A172 (cell line): ENCODE measurements at places on chromosomes 12 and 14. TPM values are rescaled to one million over a fixed set of nuclear protein-coding genes. Genes with fewer than 3 reads are reported as not detected.

- DNase-seq, result peak; percentile 22
These were observed 34.1 kb upstream of the FAM181A start for GRCh38 chr14:93892923-93893558.

DNA sequence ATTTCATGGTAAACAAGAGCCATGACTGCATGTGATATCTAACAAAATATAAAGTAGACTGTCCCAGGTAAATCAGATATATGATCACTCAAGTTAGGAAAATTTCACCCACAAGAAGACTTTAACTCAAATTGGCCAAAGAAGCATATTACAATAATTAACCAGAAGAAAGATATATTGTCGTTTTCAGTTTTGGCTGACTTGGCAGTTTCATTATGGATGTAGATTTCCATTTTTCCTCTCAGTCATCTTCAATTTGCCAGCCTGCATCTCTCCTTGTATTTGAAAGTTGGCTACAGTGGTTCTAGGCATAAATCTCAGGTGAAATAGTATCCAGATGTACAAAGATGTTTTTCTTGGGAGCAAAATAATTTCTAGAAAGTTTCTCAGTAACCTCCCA, 761.6 kb downstream of the LRFN5 start:
- DNase-seq, result no peak

DNA sequence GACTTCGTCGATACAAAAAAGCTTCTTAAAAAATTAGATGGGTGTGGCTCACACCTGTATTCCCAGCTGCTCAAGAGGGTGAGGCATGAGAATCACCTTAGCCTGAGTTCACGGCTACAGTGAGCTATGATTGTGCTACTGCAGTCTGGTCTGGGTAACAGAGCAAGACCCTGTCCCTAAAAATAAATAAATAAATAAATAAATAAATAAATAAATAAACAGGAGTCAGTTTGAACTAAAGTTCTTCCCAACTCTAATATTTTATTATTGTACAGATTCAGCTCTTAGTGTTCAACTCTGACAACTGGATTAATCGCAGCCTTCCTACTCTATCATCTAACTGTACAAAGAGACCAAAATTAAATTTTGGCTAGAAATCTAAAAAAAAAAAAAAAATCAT, 12.7 kb upstream of the CLIP1 start:
- DNase-seq, result no peak

GRCh38 chr12:52647601-52648000, 4.4 kb downstream of the KRT2 start:
- no peak for DNase-seq

The CCDC177 gene
- not detected in 2 replicates for total RNA-seq

The YARS2 gene
- 38.2 and 56.6 TPM in 2 replicates for total RNA-seq

The TCL1B gene
- total RNA-seq, result not detected in 2 replicates

- DNase-seq, result no peak
These were observed 70.3 kb downstream of the SPPL3 start for GRCh38 chr12:120833849-120834248.
